ENCODE measurements at places on chromosomes 3 and 15. TPM values are rescaled to one million over a fixed set of nuclear protein-coding genes. Genes with fewer than 3 reads are reported as not detected.

Gene ITPKA
- total RNA-seq: 0.41 TPM

Gene BLM
- 0.46 TPM for total RNA-seq

Gene MINAR1
- not detected for total RNA-seq

Gene SLC15A2
- 2.3 TPM for total RNA-seq

DNA sequence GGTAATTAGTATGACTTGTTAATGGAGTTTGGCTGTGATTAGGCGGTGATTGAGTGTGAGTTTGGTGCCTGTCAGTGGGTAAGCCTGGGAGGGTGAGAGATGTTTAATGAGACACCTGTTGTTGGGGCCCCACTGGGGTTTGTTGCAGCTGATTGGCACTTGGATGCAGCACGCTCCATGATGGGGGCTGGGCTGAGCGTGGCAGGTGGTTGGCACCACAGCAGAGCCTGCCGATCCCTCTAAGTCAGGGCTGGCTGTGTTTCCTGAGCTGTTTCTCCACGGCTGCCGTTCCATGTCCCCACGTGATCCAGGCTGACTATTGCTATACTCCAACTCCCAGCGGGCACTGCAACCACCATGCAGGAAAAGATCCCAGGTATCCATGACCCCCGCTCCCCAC lies 93.5 kb upstream of the ARRDC4 start:
- no peaks in the 10 kb centered on the region for H3K27me3 ChIP-seq
- H3K4me3 ChIP-seq: no peak overlapping the region
- no peak for DNase-seq
- no peak overlapping the region for H3K27ac ChIP-seq

DNA sequence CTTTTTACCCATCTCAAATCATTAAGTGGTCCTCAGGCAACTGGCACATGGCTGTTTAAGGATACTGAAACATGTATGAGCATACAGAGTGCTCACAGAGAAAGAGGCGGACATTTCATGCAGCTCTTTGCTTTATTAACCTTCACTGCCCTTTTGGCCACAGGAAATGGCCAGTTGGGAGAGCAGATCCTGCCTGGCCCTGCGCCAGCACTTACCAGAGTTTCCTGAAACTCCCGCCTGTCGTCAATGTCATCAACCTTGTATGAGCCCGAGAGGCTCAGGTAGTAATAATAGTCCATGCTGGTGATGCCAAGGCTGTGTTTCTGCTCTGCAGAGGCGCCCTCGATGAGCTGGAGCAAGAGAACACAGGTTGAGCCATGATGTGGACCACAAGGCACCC lies 17.8 kb downstream of the LDHAL6B start:
- no peak overlapping the region for H3K4me3 ChIP-seq
- H3K27me3 ChIP-seq: no peaks in the 10 kb centered on the region
- no peak overlapping the region for H3K27ac ChIP-seq
- no peaks in the 10 kb centered on the region for H3K36me3 ChIP-seq
- DNase-seq: no peak

DNA sequence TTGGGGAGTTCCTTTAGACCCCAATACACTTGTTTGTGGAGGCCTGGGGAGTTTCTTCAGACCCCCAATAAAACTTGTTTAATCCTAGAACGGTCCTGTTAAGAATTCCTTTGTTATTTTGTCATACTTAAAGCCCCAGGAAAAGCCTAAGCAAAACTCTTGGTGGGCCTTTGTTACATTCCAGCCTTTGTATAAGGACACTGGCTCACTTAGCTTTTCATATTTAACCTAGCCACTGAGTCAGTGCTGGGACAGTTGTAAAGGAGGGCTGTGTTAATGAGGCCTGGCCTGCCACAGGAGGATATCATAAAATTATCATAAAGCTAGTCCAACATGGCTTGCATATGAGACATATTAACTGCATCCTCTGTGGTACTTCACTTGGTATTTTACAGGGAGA lies 760.1 kb downstream of the ZNF385D start:
- no peak for DNase-seq
- no peak overlapping the region for H3K27ac ChIP-seq
- H3K27me3 ChIP-seq: no peaks in the 10 kb centered on the region

- no peak for DNase-seq
- no peak overlapping the region for H3K4me3 ChIP-seq
- no peaks in the 10 kb centered on the region for H3K4me1 ChIP-seq
- H3K27me3 ChIP-seq: no peaks in the 10 kb centered on the region
- no peak overlapping the region for H3K27ac ChIP-seq
These were observed 31.7 kb downstream of the UQCC5 start for GRCh38 chr3:52568069-52568468.

- no peaks in the 10 kb centered on the region for H3K27me3 ChIP-seq
- H3K27ac ChIP-seq: no peak overlapping the region
- no peak overlapping the region for H3K4me3 ChIP-seq
- DNase-seq: no peak
- H3K4me1 ChIP-seq: no peaks in the 10 kb centered on the region
These were observed 1286.6 kb upstream of the ALCAM start for GRCh38 chr3:104080088-104080626.

- H3K27ac ChIP-seq: no peak overlapping the region
- no peak for DNase-seq
- no peaks in the 10 kb centered on the region for H3K36me3 ChIP-seq
- H3K4me3 ChIP-seq: no peak overlapping the region
- no peaks in the 10 kb centered on the region for H3K27me3 ChIP-seq
These were observed 101.6 kb upstream of the TNIK start for GRCh38 chr3:171561596-171562323.

DNA sequence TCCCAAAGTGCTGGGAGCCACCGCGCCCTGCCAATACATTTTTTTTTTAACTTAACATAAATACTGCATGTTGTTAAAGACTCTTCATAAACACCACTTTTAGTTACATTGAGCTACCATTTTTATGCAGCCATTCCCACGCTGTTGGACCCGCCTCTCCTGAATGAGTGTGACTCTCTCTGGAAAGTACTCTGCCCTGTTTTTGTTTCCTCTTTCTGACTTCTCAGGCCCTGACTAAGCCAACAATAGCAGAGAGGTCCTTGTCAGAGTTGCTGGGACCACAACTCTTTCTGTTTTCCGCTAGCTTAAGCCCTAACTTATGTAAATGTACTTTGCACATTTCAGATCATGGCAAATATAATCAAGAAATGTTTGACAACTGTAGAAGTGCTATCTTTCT lies 35.2 kb downstream of the PARP15 start:
- H3K27me3 ChIP-seq: no peaks in the 10 kb centered on the region
- no peak overlapping the region for H3K4me3 ChIP-seq
- no peaks in the 10 kb centered on the region for H3K4me1 ChIP-seq
- no peak for DNase-seq
- H3K27ac ChIP-seq: no peak overlapping the region

GRCh38 chr15:92393980-92394308 lies 263 bp downstream of the ST8SIA2 start:
- no peaks in the 10 kb centered on the region for H3K36me3 ChIP-seq
- no peaks in the 10 kb centered on the region for H3K27me3 ChIP-seq
- H3K4me1 ChIP-seq: peaks cover 14% of the 10 kb centered on the region

- H3K27me3 ChIP-seq: no peaks in the 10 kb centered on the region
- H3K4me3 ChIP-seq: no peak overlapping the region
- no peaks in the 10 kb centered on the region for H3K36me3 ChIP-seq
- no peak overlapping the region for H3K27ac ChIP-seq
- H3K4me1 ChIP-seq: no peaks in the 10 kb centered on the region
- no peak for DNase-seq
These were observed 72.3 kb downstream of the RPN1 start for GRCh38 chr3:128578346-128578745.

- no peaks in the 10 kb centered on the region for H3K36me3 ChIP-seq
- DNase-seq: peak; percentile 79
- H3K27ac ChIP-seq: peak within 1 kb of the TSS; percentile 93
- H3K4me3 ChIP-seq: peak within 1 kb of the TSS; percentile 73
- H3K27me3 ChIP-seq: no peaks in the 10 kb centered on the region
These were observed at the start of gene DZIP1L for GRCh38 chr3:138114988-138115971. TSS of gene DZIP1L (minus strand) at chr3:138115608. CDS start at chr3:138103971, 11,637 bp downstream.

- DNase-seq: no peak
- H3K27me3 ChIP-seq: no peaks in the 10 kb centered on the region
- no peaks in the 10 kb centered on the region for H3K4me1 ChIP-seq
- H3K27ac ChIP-seq: no peak overlapping the region
These were observed 657.7 kb upstream of the CCDC54 start for GRCh38 chr3:106719583-106719982.
